ENCODE measurements at places on chromosomes 16 and 17. TPM values are rescaled to one million over a fixed set of nuclear protein-coding genes. Genes with fewer than 3 reads are reported as not detected.

CTRB2 gene
- total RNA-seq, result not detected

DOC2B gene
- total RNA-seq, result 35.1 TPM

PYDC1 gene
- total RNA-seq, result 0.41 TPM

C17orf50 gene
- total RNA-seq, result 0.41 TPM

MYL11 gene
- not detected for total RNA-seq

SLC13A5 gene
- 0.41 TPM for total RNA-seq

RPL38 gene
- total RNA-seq, result 2,904 TPM

HASPIN gene
- 0.82 TPM for total RNA-seq

TBC1D3B gene
- 1.6 TPM for total RNA-seq

LLGL1 gene
- 30.2 TPM for total RNA-seq

ETV4 gene
- total RNA-seq, result 0.41 TPM

KRT13 gene
- not detected for total RNA-seq

RNF43 gene
- total RNA-seq, result 0.41 TPM

WNT9B gene
- total RNA-seq, result not detected

PIK3R5 gene
- 0.41 TPM for total RNA-seq

KRTAP1-1 gene
- total RNA-seq, result not detected

SYNGR2 gene
- 6.1 TPM for total RNA-seq

CENPX gene
- total RNA-seq, result 31.0 TPM

HBZ gene
- total RNA-seq, result not detected

FASN gene
- total RNA-seq, result 92.1 TPM

PIEZO1 gene
- total RNA-seq, result 4.1 TPM

CACNG1 gene
- under 0.01 TPM for total RNA-seq

SLC16A6 gene
- 1.2 TPM for total RNA-seq

ESRP2 gene
- not detected for total RNA-seq

PRKCB gene
- total RNA-seq, result 49.3 TPM

HYDIN gene
- total RNA-seq, result 19.2 TPM

CNGB1 gene
- total RNA-seq, result 1.2 TPM

KIF19 gene
- total RNA-seq, result not detected

NPIPA5 gene
- total RNA-seq, result 0.82 TPM

PIRT gene
- total RNA-seq, result under 0.01 TPM

ACE gene
- total RNA-seq, result 4.5 TPM

HP gene
- 0.41 TPM for total RNA-seq

VPS35 gene
- 183 TPM for total RNA-seq

EMP2 gene
- total RNA-seq, result 2.4 TPM

PPL gene
- 0.82 TPM for total RNA-seq

ZNF771 gene
- total RNA-seq, result 9.0 TPM

ALOX12B gene
- not detected for total RNA-seq

MAPT gene
- 76.6 TPM for total RNA-seq

GCGR gene
- total RNA-seq, result not detected

PRDM7 gene
- total RNA-seq, result not detected

TNS4 gene
- not detected for total RNA-seq

NT5M gene
- 6.5 TPM for total RNA-seq

TMEM114 gene
- not detected for total RNA-seq

DHX58 gene
- 0.82 TPM for total RNA-seq

CHD3 gene
- 276 TPM for total RNA-seq

SPAG5 gene
- 3.7 TPM for total RNA-seq

SSTR5 gene
- total RNA-seq, result not detected

SLC9A5 gene
- total RNA-seq, result 0.41 TPM

CCDC154 gene
- 0.41 TPM for total RNA-seq

HSD17B2 gene
- total RNA-seq, result under 0.01 TPM
